CD4-positive, alpha-beta T cell treated with Interferon alpha-2 for 1 hour (primary cell): ENCODE measurements at places on chromosomes 13 and 19.
A peak's percentile ranks its signal among the peaks of the same experiment; 100 is the strongest.

- DNase-seq = no peak
Observed at GRCh38 chr19:28920269-28921066, 292.5 kb downstream of the UQCRFS1 start.

GRCh38 chr13:39766464-39767158 is 111.1 kb downstream of the COG6 start:
- DNase-seq = no peak

DNA sequence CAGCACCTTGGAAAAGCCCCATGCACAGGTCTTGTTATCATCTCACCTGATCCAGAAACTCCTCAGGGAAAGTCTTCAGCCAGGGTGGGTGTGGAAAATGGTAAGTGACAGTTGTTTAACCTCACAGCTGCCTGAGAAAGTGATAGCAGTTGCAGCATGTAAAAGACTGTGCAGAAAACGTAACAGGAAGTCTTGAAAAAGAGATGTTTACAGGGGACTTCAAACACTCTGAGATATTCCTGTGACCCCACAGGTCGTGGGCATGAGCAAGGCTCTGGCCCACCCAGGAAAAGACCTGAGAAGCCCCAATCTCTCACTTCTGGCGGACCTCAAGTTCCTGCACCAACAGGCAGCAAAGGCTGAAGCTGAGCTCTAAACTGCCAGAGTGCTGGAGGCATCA is 826.9 kb downstream of the UQCRFS1 start:
- no peak for DNase-seq

DNA sequence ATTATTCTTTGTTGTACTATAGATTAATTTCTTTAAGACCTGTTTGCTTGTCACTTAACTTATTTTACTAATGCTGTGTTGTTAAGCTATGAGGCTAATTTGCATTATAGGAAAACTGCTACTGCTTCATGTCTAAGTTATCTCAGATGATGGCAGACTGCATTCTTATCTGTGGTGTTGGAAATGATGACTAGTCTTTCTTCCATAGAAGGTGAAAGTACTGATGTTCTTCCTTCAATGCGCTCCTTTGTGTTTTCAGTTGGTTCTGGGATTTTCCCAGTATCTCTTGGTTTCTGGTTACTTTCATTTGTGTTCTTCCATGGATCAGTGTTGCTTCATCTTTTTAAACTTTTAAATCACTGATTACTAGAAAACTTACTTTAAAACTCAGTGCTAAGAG is 46.9 kb downstream of the TPP2 start:
- no peak for DNase-seq

DNA sequence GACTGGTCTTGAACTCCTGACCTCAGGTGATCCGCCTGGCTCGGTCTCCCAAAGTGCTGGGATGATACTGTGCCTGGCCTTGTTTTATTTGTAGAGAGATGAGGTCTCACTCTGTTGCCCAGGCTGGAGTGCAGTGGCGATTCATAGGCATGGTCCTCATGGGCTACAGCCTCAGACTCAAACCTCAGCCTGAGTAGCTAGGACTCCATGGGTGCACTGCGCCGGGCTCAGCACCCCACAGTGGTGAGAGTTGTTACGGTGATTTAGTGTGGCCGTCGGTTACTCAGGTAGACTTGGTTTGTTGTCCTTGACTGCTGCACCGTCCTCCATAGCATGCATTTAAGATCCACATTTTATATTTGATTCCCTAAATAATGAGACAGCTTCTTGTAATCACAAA is 80.7 kb downstream of the SLC6A16 start:
- DNase-seq = no peak

GRCh38 chr13:109331898-109332297 is 454.5 kb downstream of the IRS2 start:
- no peak for DNase-seq

DNA sequence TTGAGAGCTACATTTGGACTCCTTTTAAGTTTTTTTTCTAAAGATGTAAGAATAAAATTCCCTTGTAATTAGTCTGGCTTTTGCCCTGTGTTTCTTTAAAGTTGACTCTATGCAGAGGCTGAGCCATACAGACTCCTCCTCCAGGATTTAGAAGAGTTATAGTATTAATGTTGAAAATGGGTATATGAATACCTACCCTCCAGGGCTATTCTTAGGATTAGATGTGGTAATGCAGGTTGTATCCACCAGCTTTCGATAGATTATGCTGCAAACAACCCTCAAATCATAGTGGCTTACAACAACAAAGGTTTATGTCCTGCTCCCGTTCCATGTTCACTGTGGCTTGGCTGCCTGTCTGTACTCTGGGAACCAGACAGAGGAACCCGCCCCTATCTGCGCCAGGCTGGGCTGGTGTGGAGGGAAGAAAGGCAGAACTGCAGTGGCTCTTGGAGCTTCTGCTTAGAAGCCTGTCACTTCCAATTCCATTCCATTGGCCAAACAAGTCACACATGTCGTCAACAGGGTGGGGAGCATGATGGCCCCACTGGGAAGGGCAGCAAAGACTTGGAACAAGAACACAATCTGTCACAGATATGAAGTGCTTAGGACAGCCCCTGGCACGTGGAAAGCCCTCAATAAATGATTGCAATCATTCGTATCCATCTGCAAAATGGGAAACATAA is 290.8 kb downstream of the FOXO1 start:
- no peak for DNase-seq

GRCh38 chr19:15331419-15332310 is 674 bp downstream of the BRD4 start:
- DNase-seq = peak; percentile 73

- DNase-seq = no peak
Observed at GRCh38 chr13:82467626-82468025, 1414.6 kb downstream of the SLITRK1 start.

- DNase-seq = no peak
Observed at GRCh38 chr19:48340995-48341394, 15.6 kb downstream of the EMP3 start.

- DNase-seq = no peak
Observed at GRCh38 chr19:29401712-29402421, 123.9 kb upstream of the VSTM2B start.
